ENCODE measurements at places on chromosomes 7 and 10.

- DNase-seq: no peak
These were observed 122.2 kb downstream of the DLG5 start for GRCh38 chr10:77804371-77804770.

DNA sequence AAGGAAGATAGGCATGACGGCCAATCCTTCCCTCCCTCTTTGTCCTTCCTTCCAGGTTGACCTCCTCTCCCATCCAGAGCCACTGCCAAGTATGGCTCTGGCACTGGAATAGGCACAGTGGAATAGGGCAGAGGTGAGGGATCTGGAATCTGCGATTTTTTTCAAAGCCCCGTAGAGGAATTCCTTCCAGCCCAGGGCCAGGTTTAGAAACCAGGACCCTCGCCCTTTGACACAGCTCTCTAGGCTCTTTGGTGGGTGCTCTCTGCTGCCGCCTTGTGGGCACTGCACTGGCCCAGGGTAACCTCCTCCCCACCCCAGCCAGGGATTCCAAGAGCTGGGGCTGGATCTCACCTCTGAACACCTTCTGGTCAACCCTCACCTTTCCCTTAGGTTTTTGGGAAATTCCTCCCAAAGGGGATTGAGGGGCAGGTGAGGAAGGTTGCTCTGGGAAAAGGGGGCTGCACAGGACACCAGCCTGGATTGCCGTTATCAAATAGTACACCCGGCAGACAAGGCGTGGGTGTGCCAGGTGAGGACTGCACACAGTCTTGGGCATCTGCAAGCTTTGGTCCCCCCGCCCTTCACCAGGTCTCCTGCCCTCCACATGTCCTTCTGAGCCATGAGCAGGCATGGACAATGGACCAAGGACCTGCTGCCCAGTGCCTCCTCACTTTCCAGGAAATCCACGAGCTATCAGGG lies 22.8 kb downstream of the C10orf105 start:
- DNase-seq: peak; percentile 35

GRCh38 chr10:17904564-17904963 lies 47.2 kb upstream of the SLC39A12 start:
- no peak for DNase-seq

DNA sequence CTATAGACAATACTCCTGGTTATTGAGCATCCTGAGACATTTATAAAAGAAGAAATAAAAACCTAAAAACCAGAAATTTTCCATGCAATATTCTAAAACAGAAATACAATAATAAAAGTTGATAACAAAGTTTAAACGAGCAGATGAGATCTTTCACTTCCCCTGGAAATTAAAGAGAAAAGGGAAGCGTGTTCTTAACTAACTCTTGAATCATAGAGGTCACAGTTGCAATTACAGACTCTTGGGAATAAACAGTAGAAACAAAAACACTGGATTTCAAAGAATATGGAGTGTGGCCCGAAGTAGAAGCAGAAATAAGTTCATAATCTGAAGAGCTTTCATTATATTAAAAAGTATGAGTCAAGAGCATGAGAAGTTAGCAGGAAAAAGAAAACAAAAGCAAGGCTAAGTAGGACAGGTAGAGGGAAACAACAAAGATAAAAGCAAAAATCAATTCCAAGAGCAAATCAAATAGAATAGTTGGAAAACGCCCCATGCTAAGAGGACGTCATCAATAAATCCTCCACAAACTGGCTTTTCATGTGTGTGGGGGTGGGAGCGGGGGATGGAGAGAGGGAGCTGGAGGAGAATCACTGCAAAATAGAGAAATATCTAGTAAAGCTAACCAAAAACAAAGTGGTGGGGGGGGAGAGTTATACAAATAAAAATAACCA lies 55.2 kb upstream of the C10orf71 start:
- no peak for DNase-seq

DNA sequence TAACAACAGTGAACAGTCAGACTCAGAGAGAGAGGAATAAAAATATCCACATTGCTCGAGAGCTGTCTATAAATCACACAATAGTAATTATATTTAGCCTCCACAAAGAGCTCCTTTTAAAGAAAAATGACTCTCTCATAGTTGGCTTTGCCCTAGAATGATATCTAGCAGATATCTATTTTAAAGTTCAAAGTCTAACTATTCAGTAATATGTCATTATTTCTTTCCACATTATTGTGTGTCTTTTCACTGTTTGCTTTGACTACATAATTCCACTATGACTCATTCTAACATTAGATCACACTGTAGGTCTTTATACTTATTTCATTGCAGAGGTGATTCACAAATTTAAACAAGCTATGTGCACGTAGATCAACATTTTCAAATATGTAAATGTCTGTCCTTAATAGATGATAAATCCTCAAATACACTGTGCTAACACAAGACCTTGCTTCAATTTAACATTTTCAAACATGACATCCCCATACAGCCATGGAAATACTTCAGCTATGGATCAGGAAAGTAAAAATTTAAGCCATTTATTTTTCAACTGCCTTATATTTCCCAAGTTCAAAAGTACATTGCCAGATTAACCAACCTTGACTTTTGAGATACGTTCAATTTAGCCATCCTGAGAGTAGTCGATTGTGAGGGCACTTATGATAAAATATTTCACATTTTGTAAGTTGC lies 99.9 kb upstream of the AKR1E2 start:
- no peak for DNase-seq

DNA sequence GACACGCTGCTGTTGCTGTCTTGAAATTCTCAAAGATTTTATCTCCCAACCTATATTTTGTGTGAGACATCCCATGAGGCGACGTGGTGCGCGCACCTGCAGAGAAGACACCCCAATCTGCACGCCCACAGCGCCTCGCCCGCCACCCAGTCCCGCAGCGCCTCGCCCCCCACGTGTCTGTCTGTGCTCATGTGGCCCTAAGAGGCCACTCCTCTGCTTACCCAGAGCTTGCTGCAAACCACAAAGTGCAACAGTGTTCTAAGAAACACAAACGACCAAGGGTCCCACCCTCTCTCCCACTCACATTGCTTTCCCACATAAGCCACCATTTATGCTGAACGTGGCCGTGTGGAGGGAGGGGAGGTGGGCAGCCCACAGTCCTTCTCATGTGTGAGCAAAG lies 287.2 kb downstream of the PTPRN2 start:
- no peak for DNase-seq

GRCh38 chr7:125357676-125358455 lies 428.2 kb upstream of the POT1 start:
- DNase-seq: no peak
